ENCODE measurements at places on chromosomes 16 and 17. TPM values are rescaled to one million over a fixed set of nuclear protein-coding genes. Genes with fewer than 3 reads are reported as not detected.

RNF157 gene
- 5.5 TPM for polyA plus RNA-seq

RASL10B gene
- 12.2 TPM for polyA plus RNA-seq

COIL gene
- polyA plus RNA-seq: 5.7 TPM

GRCh38 chr17:53721101-53721500 lies 101.6 kb upstream of the KIF2B start:
- no peak for DNase-seq

DNA sequence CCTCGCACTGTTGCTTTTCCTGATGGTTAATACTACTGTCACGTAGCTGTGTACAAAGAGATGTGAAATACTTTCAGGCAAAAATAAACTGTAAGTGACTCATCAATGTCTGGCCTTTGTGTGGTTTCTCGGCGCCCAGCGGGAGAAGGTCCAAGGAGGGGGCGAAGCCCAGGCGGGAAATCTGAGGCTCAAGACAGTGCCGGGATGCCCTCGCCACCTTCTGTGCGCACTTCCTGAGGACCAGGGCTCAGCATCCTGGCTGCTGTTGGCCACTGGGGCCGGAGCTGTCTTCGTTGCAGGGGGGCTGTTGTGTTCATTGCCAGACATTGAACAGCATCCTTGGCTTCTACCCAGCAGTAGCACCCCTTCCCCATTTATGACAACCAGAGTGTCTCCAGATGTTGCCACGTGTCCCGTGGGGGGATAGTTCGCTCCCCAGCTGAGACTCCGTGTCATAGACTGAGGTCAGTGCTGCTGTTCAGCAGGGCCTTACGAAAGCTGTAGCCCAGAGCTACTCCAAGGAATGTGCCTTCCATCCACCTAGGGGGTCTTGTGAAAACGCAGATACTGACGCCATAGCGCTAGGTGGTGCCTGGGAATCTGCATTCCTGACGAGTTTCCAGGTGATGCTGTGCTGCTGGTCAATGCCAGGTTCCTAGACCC lies 67.3 kb upstream of the PLCG2 start:
- DNase-seq: no peak

- DNase-seq: no peak
Measured at GRCh38 chr17:65102788-65103187, 34.4 kb upstream of the RGS9 start.

- DNase-seq: no peak
Measured at GRCh38 chr17:11880714-11881113, 116.6 kb downstream of the ZNF18 start.

DNA sequence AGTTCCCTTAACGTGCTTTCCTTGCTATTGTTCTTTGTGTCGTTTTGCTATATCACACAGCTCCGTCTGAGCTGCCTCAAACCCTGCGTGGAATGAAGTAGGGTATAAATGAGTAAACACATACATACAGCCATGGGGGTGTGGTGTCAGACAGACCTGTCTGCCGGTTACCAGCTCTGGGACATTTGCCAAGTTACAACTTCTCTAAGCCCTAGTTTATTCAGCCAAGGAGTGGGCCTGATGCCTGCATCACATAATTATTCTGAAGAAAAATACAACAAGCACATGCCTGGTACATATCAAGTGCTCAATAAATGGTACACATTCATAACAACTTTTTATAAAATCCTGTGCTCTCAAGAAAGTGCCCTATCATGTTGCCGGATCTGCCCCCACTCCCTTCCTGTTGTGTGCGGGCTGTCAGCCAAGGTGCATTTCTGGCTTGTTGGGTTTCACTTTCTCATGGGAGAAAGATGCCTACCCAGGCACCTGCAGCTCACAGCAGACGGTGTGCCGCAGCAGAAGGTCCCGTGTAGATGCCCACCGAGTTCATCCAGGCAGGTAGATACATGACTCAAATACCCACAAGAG lies 30.5 kb downstream of the SMPD3 start:
- DNase-seq: peak; percentile 44

DNA sequence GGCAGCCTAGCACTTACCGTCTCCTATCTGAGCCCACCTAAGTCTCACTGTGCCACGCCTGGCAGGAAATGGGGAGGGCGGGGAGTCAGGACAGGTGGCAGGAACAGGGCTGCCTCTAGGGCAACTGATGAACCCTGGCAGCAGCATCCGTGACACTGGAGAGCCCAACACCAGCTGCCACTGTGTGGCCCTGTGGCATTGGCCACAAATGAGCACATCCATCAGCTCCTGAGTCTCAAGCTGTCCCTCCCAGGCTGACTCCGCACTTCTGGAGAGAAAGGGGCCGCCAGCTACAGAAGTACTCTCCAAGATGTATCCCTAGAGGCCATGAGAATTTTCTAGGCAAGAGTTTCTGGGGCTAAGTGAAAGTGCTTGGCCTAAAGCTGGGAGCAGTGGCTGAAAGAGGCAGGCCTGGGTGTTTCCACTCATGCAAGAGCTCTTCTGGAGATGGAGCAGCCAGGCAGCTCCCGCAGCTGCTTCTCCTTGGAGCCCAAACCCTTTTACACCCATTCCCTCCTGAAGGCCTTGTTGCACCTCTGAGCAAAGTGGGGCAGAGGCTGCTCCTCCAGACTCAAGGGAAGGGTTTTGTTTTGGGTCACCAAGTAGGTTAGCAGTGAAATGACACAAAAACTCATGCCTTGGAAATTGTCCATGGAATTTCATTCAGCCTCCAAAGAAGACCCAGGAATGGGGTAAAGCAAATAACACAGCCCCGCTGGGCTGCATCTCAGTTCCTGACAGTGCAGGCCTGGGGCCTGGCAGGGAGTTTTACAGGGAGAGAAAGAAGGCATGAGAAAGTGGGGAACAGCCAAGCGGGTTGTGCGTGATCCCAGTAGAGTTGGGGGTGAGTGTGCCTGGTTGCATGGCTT lies 25.8 kb downstream of the PEMT start:
- DNase-seq: no peak

GRCh38 chr16:69319381-69319780 lies 8.2 kb downstream of the VPS4A start:
- DNase-seq: no peak
